ENCODE measurements at places on chromosomes 4 and X.

GRCh38 chrX:118519411-118520215 is 24.0 kb downstream of the DOCK11 start:
- DNase-seq = no peak

GRCh38 chr4:157514711-157515110 is 294.2 kb downstream of the GRIA2 start:
- no peak for DNase-seq

- DNase-seq = no peak
Measured at GRCh38 chr4:45062935-45063545, 336.7 kb upstream of the GNPDA2 start.

DNA sequence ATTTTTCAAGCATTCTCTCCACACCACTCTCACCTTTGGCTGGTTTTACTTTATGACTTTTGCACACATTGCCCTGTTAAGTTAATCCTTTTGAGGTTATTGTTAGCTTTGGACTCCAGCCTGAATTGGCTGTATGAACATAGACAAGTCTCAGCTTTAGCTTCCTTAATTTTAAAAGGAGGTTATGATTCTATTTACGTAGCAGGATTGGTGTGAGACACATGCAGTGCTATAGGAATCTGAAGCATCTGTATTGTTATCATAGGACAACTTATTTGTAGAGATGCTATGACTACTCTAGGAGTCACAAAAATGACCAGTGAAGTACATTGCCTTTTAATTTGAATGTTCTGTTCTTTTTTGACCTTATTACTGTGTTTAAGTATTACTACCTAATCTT is 15.7 kb downstream of the PGAM4 start:
- no peak for DNase-seq

- DNase-seq = no peak
Measured at GRCh38 chr4:76821641-76822040, 76.3 kb downstream of the SOWAHB start.

Measured in stimulated activated CD8-positive, alpha-beta memory T cell treated with anti-CD3 and anti-CD28 coated beads, Interleukin-4, amount 100 ng/mL, for 1 hour (primary cell).